Stimulated activated CD8-positive, alpha-beta memory T cell treated with anti-CD3 and anti-CD28 coated beads, Interleukin-15, amount 100 ng/mL, for 4 hours (primary cell): ENCODE measurements at places on chromosomes 7 and 10.

DNA sequence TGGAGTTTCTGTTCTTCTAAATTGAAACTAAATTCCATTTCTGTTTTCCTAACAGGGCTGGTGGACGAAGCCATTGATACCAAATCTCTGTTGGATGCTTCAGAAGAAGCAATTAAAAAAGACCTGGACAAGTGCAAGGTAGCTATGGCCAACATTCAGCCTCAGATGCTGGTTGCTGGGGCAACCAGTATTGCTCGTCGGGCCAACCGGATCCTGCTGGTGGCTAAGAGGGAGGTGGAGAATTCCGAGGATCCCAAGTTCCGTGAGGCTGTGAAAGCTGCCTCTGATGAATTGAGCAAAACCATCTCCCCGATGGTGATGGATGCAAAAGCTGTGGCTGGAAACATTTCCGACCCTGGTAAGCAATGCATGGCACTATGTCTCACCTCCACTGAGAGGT lies 45.6 kb downstream of the AP3M1 start:
- DNase-seq: no peak

DNA sequence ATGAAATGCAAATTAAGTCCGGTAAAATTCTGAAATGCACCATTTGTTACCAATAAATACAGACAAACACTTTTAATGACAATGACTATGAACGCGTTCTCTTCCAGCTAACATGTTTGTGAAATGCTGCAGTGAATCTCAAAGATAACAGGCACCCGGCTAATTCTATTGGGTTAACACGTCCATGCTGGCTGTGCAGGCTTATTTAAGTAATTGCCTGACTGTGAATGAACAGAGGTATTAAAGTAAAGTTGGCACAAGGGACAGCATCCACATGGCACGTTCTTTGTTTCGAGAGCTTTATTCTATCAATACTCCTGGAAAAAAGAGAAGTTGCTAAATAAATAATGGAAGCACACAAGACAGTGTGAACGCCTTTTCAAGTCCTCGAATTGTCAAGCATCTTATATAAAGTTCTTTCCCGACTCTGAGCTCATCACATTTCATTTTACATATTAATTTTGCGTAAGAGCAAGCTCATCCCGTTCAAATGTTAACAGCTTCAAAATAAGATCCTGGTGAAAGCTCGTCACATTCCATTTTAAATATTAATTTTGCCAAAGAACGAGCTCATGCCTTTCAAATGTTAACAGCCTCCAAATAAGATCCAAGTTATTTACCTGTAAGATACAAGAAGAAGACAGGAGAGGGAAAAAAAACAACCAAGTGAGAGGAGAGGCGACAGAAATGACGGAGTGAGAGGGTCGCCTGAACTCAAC lies 111.3 kb upstream of the RHEB start:
- DNase-seq: no peak

DNA sequence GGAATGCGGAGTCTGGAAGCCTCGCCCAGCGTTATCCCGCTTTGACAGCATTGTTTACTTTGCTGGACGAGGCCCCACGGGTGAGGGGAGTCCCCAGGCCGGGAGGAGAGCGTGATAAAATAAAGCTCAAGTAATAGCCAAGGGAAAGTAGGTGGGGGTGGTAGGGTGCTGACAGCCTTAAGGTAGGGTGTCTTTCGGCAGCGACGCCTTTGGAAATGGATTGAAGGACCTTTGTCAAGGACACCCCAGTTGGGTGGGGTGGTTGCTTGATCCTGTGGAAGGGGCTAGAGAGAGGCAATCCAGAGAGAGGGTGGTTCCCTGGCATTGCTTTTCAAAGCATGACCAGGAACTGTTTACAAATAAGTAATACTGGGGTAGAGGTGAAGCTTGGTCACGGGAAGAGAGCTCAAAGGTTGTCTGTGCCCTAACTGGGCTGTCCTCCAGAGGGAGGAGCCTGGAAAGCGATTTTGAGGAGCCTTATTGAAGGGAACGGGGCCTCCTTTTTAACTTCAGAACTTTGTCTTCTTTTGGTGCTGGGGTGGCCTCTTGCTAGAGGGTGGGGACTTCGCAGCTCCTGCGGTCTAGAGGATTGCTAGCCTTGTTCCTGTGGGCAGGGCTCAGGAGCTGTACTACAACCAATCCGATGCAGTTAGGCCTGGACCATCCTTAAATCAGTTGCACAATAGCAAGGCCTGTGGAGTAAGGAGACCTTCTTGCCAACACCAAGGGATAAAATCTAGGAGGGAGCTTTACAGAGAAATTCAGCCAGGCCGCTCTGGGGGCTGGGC lies 1.3 kb downstream of the EIF4EBP2 start:
- no peak for DNase-seq

DNA sequence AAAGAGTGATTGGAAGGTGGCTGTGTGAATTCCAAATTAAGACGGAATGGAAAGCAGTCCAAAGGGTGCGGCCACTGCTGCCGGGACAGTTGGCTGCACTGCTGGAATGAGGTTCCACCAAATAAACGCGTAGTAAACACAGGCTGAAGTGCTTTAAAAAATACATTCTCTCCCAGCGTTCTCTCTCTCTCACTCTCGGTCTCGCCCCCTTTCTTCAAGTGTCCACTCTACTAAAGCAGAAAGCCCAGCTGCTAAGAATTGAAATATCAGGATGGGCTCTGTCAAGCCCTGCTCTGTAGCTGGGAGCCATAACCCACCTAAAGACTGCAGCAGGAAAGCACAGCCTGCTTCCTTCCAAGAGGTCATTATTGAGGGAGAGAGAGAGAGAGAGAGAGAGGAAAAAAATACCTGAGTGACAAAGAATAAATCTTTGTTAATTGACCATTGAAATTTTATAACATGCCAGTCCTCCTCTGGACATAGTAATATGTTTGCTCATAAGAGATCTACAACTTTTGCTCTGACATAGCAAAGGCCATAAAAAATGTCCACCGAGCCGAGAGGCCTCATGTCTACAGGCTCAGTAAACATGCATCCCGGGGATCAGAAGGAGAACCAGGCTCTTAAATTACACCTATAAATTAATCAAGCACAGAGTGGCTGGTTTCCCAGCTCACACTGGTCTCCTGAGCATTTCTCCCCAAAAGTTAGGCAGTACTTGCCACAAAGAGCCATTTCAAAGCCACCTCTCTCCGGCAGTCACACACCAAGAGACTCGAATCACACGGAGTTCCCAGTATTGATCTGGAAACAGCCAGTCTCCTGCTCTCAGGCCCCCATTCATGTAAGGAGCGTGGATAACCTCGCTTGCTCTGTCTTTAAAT lies 72.8 kb downstream of the FGFR2 start:
- no peak for DNase-seq

GRCh38 chr10:132298038-132298881 lies 9.5 kb downstream of the STK32C start:
- no peak for DNase-seq
